ENCODE measurements at places on chromosomes 1 and 21.

- DNase-seq = no peak
These were observed 18.5 kb downstream of the SLC16A1 start for GRCh38 chr1:112937495-112937894.

GRCh38 chr21:25625036-25625435, 14.0 kb upstream of the JAM2 start:
- DNase-seq = no peak

- DNase-seq = no peak
These were observed 1.2 kb upstream of the SLC25A33 start for GRCh38 chr1:9537863-9538668.

- peak; percentile 75 for DNase-seq
These were observed 3.7 kb downstream of the CD52 start for GRCh38 chr1:26321315-26322041.

GRCh38 chr1:162390396-162391185, 9.1 kb downstream of the C1orf226 start:
- DNase-seq = no peak

GRCh38 chr1:91884459-91885212, 1.3 kb downstream of the TGFBR3 start:
- no peak for DNase-seq

DNA sequence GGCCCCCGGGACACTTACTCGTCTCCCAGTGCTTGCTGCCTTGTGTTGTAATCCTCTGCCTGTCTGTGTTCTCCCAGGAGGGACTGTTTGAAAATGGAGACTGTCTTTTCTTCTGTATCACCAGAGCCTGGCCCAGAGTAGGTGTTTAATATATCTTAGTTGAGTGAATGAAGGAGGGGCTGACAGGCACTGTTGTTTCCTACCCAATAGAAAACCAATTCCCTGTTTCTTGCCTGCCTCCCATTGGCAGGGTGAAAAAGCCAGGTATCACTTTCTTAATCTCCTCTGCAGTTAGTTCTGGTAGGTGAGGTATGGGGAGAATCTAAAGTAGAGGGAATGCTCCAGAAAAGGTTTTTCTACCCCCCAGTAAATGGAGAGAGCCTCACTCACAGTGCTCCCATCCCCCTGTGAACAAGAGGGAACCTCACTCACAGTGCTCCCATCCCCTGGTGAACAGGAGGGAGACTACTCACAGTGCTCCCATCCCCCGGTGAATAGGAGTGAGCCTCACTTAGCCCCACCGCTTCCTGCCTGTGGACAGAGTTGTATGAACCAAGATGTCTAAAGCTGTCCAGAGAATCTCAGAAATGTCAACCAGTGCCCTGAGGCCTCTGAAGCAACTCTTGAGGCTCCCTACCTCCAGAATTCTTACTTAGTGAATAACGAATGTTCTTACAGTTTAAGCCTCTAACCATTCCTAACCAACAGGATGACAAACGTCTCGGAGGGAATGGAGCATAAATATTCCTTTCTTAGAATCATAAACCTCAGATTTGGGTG, at the start of gene GJA5:
TSS of gene GJA5 (minus strand) at position 122 of the 780 bp plus-strand sequence. CDS start 1,364 bp downstream, outside the sequence.
- no peak for DNase-seq

- no peak for DNase-seq
These were observed 25.4 kb downstream of the EGLN1 start for GRCh38 chr1:231396643-231397042.

- no peak for DNase-seq
These were observed 6.4 kb upstream of the GBP5 start for GRCh38 chr1:89279011-89279466.

- DNase-seq = peak; percentile 56
These were observed 378 bp upstream of the SMIM1 start for GRCh38 chr1:3772027-3772714.

DNA sequence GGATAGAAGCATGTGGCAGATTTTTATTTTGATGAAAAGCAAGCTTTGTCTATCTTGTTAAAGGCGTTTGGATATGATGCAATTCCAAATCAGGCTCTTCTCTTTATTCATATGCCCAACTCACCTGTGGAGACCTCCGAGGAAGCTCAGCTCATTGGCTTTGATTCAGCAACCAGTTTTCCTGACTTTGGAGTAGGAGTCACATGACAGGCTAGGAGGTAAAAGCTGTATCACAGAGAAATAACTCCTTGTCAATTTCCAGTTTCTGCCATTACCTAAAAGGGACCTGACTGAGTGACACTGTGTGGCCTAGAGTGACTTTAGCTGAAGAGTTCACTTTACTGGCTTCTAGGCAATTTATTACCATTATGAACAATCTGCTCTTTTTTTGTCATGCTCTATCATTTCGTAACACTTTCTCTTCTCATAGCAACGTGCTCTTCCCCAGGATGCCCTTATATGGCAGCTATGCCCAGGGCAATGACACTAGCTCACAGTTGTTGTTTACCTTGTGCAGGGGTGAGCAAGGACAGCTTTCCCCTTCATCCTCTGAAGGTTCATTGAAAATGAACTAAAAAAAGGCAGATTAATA, 107.2 kb downstream of the KCNK1 start:
- no peak for DNase-seq

DNA sequence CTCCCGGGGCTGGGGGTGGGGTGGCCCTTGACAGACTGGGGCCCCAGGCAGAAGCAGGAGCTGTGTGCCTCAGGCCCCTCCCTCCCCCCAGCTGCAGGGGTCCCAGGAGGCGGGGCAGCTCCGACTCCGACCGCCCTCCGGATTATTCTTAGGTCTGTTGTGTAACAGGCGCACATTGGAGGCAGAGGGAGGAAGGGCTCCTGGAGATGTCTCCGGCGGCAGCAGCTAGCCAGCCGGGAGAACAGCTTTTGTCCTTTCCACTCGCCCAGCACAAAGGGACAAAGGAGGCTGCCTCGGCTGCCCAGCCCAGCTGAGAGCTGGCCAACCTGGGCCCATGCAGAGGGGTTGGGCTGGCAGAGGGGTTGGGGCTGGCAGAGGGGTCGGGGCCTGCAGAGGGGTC, 29.7 kb upstream of the PLCH2 start:
- DNase-seq = peak; percentile 36

All from brain microvascular endothelial cell (primary cell).